PC-3 (cell line): ENCODE measurements at places on chromosomes 6 and 20. TPM values are rescaled to one million over a fixed set of nuclear protein-coding genes. Genes with fewer than 3 reads are reported as not detected.

The MAPK13 gene
- total RNA-seq: 36.9 and 41.4 TPM in 2 replicates

The RSPO4 gene
- total RNA-seq: not detected in 2 replicates

The ECHDC1 gene
- total RNA-seq: 24.2 and 34.5 TPM in 2 replicates

The SIRPA gene
- total RNA-seq: 12.8 and 17.3 TPM in 2 replicates

The PSORS1C2 gene
- not detected in 2 replicates for total RNA-seq

The TSPYL4 gene
- total RNA-seq: 8.0 and 10.1 TPM in 2 replicates

The RAET1G gene
- total RNA-seq: 1.5 and 2.0 TPM in 2 replicates

The EMILIN3 gene
- not detected in 2 replicates for total RNA-seq

The LY86 gene
- not detected in 2 replicates for total RNA-seq

The IRAK1BP1 gene
- total RNA-seq: 1.8 and 3.4 TPM in 2 replicates

The CD109 gene
- total RNA-seq: 16.8 and 19.1 TPM in 2 replicates

The IL17A gene
- total RNA-seq: not detected in 2 replicates

The BHLHE23 gene
- not detected in 2 replicates for total RNA-seq

The TGM3 gene
- not detected in 2 replicates for total RNA-seq

The BTNL2 gene
- not detected in 2 replicates for total RNA-seq

The CD83 gene
- 13.0 and 15.2 TPM in 2 replicates for total RNA-seq

The SEMG1 gene
- total RNA-seq: not detected in 2 replicates

The RPL10A gene
- total RNA-seq: 1,114 and 1,509 TPM in 2 replicates

The TRIM15 gene
- not detected in 2 replicates for total RNA-seq

The SPATS1 gene
- total RNA-seq: not detected in 2 replicates

The GSTA3 gene
- not detected in 2 replicates for total RNA-seq

The IRF4 gene
- total RNA-seq: 0.15 TPM in 1 of 2 replicates, not detected in the other

The SAMD5 gene
- total RNA-seq: 1.2 and 1.8 TPM in 2 replicates

The KIFC1 gene
- 60.6 and 66.7 TPM in 2 replicates for total RNA-seq

The NKX2-2 gene
- not detected in 2 replicates for total RNA-seq

The RRAGD gene
- total RNA-seq: 0.35 and 0.62 TPM in 2 replicates

The TNNC2 gene
- not detected in 2 replicates for total RNA-seq

The SAPCD1 gene
- total RNA-seq: 4.2 and 6.0 TPM in 2 replicates

The NRSN1 gene
- not detected in 2 replicates for total RNA-seq

The ULBP1 gene
- total RNA-seq: 0.86 and 0.87 TPM in 2 replicates

The ANKRD66 gene
- not detected in 2 replicates for total RNA-seq

The TPX2 gene
- 128 and 151 TPM in 2 replicates for total RNA-seq

The PARD6B gene
- 3.7 and 4.3 TPM in 2 replicates for total RNA-seq

The TULP1 gene
- total RNA-seq: not detected in 2 replicates

The RGS17 gene
- 0.40 and 1.4 TPM in 2 replicates for total RNA-seq

The SPATA25 gene
- total RNA-seq: 0.40 and 0.46 TPM in 2 replicates

The PGC gene
- not detected in 2 replicates for total RNA-seq

The OPRL1 gene
- 5.6 and 7.4 TPM in 2 replicates for total RNA-seq

The FERMT1 gene
- total RNA-seq: 70.8 and 72.6 TPM in 2 replicates

The TRIM31 gene
- total RNA-seq: 0.11 and 0.52 TPM in 2 replicates

The SLC17A1 gene
- total RNA-seq: not detected in 2 replicates

The MPC1 gene
- total RNA-seq: 10.0 and 26.7 TPM in 2 replicates

The TOMM34 gene
- 103 and 120 TPM in 2 replicates for total RNA-seq

The SLC22A16 gene
- total RNA-seq: not detected in 2 replicates

The ZC2HC1B gene
- not detected in 2 replicates for total RNA-seq

The FOXA2 gene
- 14.4 and 15.2 TPM in 2 replicates for total RNA-seq

The PEX3 gene
- 17.5 and 23.8 TPM in 2 replicates for total RNA-seq

The MCCD1 gene
- total RNA-seq: not detected in 2 replicates

The DDX43 gene
- not detected in 2 replicates for total RNA-seq

The SLC25A27 gene
- total RNA-seq: 3.8 and 13.6 TPM in 2 replicates

The TSPO2 gene
- total RNA-seq: not detected in 2 replicates

The FHL5 gene
- total RNA-seq: not detected in 2 replicates

The NEURL2 gene
- total RNA-seq: 2.3 and 3.7 TPM in 2 replicates

The TP53TG5 gene
- not detected in 2 replicates for total RNA-seq

The MUC22 gene
- total RNA-seq: 0.06 TPM in 1 of 2 replicates, not detected in the other
